Activated CD4-positive, CD25-positive, alpha-beta regulatory T cell treated with anti-CD3 and anti-CD28 coated beads, Interleukin-2, amount 50 U/mL, for 24 hours (primary cell): ENCODE measurements at places on chromosomes 16 and 17.

GRCh38 chr17:81018044-81018802 lies 16.7 kb upstream of the BAIAP2 start:
- ATAC-seq = peak; percentile 79

DNA sequence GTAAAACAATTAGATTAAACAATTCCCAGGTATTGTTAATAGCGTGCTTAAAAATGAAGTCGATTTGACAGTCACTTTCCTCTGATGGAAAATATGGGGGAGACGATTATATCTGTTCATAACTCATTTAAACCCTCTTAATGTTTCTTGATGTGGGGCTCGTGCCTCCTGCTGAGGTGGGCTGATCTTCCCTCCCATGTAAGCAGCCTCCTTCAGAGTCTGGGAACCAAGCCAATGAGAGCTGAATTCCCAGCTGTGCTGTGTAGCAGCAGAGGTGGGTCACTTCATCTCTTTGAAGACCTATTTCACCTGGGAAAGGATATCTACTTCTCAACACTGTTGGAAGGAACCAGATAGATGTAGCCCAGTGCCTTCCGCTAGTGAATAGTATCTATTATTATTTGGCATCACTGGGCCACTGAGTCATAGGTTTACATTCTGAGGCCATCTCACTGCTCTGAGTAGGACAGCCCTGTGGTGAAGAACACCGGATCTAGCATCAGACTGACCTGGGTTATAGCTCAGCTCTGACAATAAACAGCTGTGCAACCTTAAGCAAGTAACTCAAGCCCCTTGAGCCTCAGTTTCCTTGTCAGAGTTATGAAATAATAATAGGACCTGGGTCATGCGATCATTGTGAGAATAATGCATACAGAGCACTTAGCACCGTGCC lies 85.3 kb upstream of the C16orf82 start:
- no peak for ATAC-seq

- ATAC-seq = no peak
Measured at GRCh38 chr17:66474258-66474657, 171.8 kb downstream of the PRKCA start.

DNA sequence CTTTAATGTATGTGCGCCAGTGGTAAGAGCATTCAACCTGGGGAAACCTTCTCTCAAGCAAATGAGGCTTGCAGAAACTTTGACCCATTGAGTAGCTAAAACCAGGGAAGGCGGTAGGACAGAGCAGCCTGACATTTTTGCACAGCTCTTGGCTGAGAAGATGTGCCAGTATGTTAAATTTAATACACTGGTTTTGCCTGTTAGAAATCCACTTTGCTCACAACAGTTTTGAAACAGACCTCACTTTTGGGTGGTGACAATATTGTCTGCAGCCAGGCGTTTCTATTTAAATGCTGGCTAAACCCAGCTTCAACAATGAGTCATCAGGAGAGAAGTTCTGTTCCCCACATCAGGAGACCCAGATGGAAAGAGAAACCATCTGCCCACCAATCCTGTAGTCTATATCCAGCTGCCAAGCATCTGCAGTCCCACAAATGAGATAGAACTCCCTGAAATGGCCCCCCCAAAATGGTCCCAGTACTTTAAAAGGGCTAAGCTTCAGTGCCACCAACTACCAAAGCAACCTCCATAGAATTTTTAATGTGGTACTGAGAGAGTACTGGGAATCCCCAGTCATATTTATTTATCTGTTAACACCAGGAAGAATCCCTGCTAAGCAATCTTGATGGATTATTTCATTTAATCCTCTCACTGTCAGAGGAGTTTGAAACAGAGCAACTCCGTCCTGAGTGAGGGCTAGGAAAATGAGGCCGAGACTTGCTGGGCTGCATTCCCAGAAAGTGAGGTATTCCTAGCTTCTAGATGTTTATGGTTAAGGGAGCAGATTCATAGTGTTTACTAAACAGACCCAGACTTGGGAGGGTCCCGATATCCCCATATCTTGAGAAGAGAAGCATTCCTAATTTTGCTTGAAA lies 29.0 kb upstream of the CLEC3A start:
- no peak for ATAC-seq

DNA sequence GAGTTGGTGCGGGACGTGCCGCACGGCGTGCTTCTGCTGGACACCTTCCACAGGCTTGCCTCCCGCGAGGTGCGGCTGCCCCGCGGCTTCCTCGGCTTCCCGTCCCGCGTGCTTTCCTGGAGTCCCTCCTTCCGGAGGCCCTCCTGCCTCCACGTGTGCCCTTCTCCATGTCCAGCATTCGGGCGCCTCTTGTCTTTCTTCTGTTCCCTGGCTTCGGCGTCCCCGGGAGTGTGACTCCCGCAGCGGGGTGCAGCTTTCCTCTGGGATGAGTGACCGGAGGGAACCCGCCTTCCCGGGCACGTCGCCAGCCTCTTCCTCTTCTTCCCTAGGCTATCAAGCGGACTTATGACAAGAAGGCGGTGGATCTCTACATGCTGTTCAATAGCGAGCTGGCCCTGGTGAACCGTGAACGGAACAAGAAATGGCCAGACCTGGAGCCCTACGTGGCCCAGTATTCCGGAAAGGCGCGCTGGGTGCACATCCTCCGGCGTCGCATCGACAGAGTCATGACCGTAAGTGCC lies 23.0 kb downstream of the DNAH2 start:
- no peak for ATAC-seq

- no peak for ATAC-seq
Measured at GRCh38 chr16:76729525-76729924, 452.3 kb downstream of the CNTNAP4 start.

- peak; percentile 73 for ATAC-seq
Measured at GRCh38 chr17:81387100-81388090, 7.9 kb upstream of the BAHCC1 start.

DNA sequence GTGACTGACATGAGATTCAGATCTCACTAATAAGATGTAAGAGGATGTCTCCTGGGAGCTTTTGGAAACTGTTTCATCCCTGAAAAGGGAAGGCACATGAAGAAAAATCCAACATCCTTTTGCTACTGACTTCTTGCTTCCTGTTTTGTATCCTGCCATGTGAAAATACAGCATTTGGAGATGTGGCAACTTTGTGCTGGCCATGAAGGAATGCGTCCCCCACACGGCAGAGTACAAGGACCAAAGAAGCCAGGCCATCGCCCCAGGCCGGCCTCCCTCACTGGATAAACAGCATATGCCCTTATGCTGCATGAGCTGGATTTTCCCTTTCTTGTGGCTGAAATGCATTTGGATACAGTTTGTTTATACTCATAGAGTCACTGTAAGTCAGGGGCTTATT lies 5.5 kb upstream of the HASPIN start:
- no peak for ATAC-seq

GRCh38 chr17:57363998-57364643 lies 107.8 kb downstream of the MSI2 start:
- ATAC-seq = no peak

GRCh38 chr17:5943232-5943631 lies 126.9 kb upstream of the WSCD1 start:
- no peak for ATAC-seq

DNA sequence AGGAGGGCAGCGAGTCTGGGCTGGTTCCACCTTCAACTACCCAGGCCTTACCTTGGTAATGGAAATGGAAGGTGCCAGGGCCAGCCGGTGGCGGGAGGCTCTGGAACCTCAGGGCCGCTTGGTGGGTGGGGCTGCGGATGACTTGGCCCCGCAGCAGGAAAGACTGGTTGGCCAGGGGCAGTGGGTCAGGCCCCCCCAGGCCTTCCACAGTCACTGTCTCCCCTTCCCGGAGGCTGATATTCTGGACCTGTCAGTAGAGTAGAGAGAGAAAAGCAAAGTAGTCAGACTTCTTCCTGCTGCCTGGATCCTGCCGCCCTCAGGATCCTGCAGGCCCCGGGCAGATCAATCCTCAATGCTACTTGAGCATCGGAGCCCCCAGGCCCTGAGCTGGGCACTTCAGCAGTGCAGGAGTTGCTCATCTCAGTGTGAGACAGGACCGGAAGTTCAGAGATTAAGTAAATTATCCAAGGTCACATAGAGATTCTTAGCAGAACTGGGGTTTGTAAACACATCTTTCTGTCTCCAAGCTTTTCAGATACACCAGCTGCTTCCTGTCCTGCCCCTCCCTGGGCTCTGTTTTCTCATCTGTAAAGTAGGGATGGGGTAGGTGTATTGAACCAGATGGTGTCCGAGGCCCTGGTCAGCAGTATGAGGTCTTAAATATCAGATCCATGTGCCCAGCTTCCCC lies 18.5 kb upstream of the PHF12 start:
- ATAC-seq = no peak

DNA sequence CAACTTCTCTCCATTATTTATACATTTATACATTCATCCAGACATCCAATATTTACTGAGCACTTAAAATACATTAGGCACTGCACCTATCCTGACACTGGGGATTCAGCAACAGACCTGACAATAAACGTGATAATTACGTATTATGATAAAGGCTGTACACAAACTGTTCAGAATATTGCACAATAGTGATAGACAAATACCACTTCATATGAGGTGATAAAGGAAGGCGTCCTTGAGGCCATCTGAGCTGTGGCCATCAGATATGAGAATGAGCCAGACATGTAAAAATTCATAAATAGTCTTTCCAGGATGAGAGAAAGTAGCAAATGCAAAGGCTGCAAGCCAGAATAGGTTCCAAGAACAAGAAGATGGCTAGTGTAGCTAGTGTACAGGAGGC lies 8.6 kb downstream of the USP32 start:
- ATAC-seq = no peak

DNA sequence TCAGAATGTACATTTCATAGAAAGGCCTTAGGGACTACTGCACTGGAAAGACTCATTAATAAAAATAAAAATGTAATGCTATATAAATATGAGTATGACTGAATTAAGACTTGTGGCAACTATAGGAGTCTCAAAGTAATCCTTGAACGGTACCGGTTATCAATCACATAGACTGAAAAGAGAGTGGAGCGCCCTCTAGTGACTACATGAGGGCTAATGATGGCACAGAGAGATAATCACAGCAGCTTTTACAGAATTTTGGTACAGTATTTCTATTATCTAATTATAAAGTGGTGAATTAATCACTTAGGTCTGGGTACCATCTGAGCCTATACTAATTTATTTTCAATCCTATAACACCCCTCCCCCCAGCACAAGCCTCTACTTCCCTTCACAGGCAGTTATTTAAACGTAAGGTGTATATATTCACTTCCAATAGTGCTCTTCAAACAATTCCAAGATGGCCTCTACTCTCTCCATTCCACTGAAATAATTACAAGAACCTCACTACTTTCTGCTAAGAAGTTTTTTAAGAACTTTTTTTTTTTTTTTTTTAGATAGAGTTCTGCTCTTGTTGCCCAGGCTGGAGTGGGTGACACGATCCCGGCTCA lies 40.7 kb upstream of the ANKFY1 start:
- peak; percentile 87 for ATAC-seq

- no peak for ATAC-seq
Measured at GRCh38 chr17:5683241-5683640, 98.9 kb upstream of the NLRP1 start.

DNA sequence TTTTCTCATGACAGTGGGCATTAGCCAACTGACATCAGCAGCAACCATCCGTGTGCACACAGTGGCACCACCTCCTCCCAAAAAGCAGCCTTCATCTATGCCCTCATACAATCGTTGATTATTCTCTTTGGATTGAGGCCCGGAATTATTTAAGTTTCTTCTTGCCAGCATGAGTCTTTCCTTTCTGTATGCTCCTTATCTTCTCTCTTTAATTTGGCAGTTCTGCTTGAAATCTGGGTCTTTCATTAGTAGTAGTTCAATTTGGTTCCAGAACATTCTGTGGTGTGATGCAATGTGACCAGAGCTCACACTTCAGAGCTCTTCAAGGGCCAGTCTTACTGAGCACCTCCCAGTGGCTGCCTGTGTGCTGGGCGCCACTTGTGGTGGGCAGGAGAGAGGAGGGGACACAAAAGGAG lies 52.2 kb upstream of the STH start:
- no peak for ATAC-seq

- no peak for ATAC-seq
Measured at GRCh38 chr17:59513934-59514841, 51.2 kb upstream of the DHX40 start.
